ENCODE measurements at places on chromosomes 6 and 20. TPM values are rescaled to one million over a fixed set of nuclear protein-coding genes. Genes with fewer than 3 reads are reported as not detected.

PAX1 gene
- total RNA-seq = not detected

- peaks cover 52% of the 10 kb centered on the region for H3K36me3 ChIP-seq
- H3K27ac ChIP-seq = no peak overlapping the region
- no peaks in the 10 kb centered on the region for H3K27me3 ChIP-seq
- H3K4me3 ChIP-seq = no peak overlapping the region
- no peak for DNase-seq
Measured at GRCh38 chr6:31529329-31530150, 778 bp downstream of the MCCD1 start.

DNA sequence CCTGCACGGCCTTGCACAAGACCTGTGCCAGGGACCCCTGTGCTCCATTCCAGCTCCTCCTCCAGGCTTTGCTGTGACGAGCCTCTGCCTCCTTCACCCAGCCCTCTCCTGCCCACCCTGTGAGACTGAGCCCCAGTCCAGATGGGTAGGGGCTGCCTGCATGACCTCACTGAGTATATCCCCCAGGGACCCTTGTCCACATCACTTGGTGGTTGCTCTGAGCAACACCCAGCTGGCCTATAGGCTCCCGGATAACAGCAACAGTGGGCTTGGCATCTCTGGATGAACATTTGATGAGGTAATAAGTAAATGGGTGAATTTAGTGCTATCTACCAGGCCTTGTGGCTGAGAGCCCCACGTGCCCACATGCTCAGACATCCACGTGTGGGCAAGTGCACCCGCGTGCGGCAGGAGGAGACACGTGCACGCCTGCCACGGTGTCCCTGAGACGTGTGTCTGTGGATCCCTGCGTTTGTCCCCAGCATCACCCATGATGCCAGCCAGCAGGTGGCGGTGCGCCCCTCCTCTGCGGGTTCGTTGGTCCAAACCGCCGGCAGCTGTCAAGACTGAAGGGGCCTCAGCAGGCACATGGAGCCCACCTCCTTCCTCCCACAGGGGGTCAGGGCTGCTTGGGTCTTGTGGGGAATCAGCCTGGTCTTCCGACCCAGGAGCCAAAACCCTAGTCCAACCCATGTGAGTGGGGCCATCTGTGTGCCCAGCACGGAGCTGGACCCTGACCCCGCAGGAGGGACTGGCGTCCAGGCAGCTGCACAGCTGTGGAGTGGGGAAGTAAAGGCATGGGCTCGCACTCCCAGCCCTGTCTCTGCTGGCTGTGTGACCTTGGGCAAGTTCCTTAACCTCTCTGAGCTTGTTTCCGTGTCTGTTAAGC, 45.9 kb downstream of the FGD2 start:
- H3K4me1 ChIP-seq = peaks cover 6% of the 10 kb centered on the region
- no peaks in the 10 kb centered on the region for H3K36me3 ChIP-seq
- no peak overlapping the region for H3K27ac ChIP-seq
- DNase-seq = peak; percentile 61
- H3K27me3 ChIP-seq = no peaks in the 10 kb centered on the region

DNA sequence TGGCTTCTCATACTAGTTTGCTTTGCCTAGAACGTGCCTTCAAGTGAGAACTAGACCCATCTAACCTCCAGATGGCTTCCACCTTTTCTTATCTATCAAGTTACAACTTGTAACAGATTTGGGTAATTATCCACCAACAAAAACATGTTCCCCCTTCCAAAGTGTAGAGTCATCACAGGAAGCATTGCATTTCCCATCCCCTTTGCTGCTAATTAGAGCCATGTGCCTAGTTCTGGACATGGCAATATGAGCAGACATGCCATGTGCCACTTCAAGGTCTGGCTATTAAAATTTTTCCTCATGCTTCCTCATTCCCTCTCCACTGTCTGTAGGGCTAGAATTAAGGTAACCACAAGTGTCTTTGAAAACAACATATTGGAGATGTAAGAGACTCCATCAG, 814.4 kb downstream of the TENT5A start:
- no peaks in the 10 kb centered on the region for H3K4me1 ChIP-seq
- no peak overlapping the region for H3K27ac ChIP-seq
- H3K36me3 ChIP-seq = no peaks in the 10 kb centered on the region
- H3K4me3 ChIP-seq = no peak overlapping the region
- no peaks in the 10 kb centered on the region for H3K27me3 ChIP-seq

DNA sequence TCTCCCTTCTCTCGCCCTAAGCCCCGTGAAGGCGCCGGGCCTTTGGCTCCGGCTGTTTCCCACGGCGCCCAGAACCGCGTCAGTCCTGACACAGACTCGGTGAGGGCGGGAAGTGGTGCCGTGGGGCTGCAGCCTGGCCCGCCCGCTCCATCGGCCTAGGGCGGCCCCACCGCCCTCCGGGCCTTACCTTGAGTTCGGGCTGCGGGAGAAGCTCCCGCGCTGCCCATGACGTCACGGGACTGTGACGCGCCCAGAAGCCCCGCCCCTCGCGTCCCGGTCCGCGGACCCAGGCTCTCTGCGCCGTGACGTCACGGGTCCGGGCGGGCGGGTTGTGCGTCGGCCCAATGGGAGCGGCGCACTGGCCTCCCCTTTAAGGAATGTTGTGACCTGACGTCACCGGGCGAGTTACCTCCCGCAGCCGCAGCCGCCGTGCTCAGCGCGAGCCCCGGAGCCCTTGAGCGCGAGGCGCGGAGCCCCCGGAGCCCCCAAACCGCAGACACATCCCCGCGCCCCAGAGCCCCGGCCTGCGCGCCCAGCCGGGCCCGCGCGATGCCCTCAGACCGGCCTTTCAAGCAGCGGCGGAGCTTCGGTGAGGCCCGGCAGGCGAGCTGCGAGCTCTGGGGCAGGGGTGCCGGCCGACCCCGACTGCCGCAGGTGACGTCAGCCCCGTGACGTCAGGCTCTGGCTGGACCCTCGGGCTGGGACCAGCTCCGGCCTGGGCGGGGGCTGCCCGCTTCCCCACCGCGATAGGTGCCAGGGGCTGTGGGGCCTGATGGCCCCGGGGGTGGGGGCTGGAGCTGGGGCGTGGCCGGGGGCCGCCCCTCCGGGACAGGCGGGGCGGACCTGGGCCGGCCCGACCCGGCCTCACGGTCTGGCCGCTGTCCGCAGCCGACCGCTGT, at the start of gene MAP1LC3A:
Gene MAP1LC3A (plus strand): TSS at position 399 of the 899 bp plus-strand sequence. CDS start 151 bp downstream, at position 550.
- peaks cover 3% of the 10 kb centered on the region for H3K36me3 ChIP-seq
- no peaks in the 10 kb centered on the region for H3K27me3 ChIP-seq
- peak within 1 kb of the TSS; percentile 76 for H3K4me3 ChIP-seq
- peaks cover 2% of the 10 kb centered on the region for H3K4me1 ChIP-seq
- peak; percentile 95 for DNase-seq
- peak within 1 kb of the TSS; percentile 35 for H3K27ac ChIP-seq
